ENCODE measurements at places on chromosomes 11 and 22.
A peak's percentile ranks its signal among the peaks of the same experiment; 100 is the strongest.

GRCh38 chr11:9267680-9268079 is 2.5 kb upstream of the DENND5A start:
- DNase-seq = no peak

DNA sequence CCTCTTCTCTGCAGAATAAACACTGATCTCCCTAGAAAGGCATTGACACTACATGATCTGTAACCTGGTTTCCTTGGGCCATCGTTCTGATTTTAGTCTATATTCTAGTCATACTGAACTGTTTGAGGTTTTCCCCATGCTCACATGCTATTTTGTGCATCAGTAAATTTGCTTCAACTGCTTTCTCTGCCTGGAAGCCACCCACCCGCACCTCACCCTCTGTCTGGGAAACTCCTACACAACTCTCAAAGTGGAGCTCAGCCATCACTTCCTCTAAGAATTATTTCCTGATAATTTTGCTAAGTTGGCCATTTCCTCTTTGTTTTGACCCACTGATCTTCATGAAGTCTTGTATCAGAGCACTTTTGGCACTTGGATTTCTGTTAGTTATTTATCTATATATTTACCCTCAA is 36.1 kb downstream of the MMP20 start:
- no peak for DNase-seq

DNA sequence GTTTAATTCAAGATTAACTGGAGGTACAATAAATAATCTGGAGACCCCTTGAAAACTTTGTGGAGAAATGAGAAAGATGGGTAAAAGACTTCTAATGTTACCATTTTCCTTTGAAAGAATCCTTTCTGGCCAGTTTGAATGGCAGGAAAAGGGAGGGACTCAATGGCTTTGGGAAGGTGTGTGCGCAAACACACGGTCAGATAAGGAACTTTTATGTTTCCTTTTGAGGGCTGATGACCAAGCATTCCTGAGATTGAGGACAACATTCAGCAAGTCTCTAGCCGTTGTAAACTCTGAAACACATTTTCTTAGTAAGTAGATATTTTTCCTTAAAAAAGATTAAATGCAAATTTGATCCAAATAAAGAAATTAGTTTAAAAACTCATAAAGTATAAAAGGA is 909.7 kb upstream of the TENM4 start:
- no peak for DNase-seq

GRCh38 chr11:119406005-119406404 is 17.0 kb downstream of the THY1 start:
- DNase-seq = no peak

- no peak for DNase-seq
Observed at GRCh38 chr11:75903276-75903675, 88.3 kb downstream of the UVRAG start.

DNA sequence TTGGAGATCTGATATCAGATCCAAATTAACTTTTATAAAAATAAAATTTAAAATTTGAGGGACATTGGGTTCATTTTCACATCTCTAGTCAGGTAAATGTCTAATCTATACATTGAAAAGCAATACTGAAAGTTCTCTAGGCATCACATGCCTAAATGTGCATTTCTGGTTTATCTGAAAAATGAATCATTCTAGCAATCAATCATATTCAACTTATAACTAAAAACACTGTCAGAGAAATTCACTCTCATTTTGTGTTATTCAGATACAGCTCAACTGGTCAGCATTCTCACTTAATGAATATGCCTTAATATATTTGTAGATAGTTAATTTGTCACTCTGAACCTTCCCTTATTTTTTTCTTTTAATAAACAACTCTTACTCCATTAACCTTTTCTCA is 243.2 kb downstream of the CASP12 start:
- no peak for DNase-seq

DNA sequence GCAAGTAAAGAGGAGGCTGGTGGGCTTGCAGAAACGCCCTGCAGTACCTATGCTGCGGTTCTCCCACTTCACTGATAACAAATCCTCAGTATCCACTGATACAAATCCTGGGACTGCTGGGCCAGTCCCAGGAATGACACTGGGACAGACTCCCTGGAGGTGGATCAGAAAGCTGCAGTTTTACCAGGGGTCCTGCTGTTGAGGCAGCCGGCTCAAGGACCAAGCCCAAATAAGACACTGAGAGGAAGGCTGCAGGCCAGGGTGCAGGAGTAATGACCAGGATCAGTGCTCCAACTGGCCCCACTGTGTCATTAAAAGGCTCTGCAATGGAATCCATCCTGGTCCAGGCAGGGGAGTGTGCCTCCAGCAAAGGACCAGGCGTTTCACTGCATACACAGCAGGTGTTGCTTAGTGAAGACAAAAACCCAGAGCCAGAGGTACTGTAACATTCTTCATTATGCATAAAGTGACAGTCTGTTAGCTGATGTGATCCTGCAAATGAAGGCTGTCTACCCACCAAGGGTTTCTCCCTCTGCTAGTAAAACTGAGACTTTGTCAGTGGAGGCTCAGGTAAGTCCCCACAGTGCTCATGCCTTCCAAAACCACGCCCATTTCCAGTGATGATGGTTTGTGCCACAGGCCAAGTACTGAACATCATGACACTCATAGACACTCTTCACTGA is 1.4 kb upstream of the C22orf39 start:
- no peak for DNase-seq

DNA sequence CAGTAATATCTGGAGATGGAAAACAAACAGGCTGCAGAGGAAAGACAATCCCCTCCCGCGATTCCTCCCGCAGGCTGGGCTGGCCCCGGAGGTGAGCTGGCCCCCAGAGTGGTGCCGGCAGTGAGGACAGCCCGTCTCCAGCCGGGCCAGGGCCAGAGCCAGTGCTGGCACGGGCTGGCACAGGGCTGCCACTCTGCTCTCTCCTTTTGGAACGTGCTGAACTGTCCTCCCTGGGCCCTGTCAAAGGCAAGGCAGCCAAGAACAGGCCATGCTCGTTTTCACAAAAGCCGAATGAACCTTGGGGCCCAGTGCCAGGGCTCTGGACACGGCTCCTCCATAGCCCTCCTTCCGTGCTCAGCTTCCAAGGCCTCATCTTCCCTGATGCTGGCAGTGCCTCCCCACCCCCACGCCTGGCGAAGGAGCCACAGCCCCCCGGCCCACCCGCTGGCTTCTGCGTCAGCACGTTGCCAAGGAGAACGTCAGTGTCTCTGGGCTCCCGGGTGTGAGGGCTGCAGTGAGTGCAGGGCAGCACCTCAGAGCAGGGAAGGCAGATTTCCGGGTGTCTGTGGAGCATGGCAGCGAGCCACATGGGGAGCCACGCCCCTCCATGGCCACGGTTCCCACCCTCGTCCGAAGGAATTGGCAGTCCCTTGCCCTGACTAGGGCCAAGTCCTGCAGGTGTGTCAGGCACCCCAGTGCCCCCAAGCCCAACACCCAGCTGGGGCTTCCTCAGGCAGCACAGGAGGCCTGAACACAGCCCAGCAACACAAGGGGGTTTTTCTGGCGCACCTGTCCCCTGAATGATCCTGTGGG is 28.6 kb downstream of the GNAZ start:
- no peak for DNase-seq

DNA sequence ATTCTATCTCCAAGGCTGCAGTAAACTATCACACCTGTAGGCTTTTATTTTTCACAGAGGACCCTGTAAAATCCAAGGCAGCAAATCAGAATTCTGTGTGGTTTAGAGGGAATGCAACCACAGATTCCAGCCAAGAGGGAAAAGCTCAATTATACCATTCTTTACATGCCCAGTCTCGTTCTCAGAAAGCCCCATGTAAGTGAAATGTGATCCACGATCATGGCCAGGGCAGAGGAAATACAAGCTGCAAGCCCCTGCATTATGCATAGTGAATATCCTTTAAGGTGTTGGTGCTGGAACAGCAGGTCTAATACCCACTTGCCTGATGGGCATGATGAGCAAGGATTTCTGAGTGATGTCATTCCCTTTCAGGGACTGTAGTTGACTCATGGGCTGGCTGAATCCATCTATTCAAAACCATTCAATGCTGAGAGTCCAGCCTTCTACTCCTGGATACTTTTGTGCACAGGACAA is 198.7 kb upstream of the MTMR2 start:
- peak; percentile 71 for DNase-seq

DNA sequence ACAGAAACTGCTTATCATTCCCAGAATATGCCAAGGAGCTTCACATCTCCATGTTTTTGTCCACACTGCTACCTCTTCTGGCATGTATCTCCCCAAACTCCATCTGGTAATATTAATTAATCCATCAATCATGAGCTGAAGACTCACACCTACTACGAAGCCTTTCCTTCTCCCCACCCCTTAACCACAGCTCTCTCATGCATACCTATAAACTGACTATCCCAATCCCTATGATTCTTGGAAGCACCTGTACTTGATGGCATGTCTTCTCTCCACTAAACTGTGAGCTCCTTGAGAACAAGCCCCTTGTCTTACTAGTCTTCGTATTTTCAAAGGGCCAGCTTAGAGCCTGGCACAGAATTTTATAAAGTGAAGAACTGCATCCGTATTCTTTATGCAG is 47.3 kb downstream of the RELT start:
- DNase-seq = no peak

- no peak for DNase-seq
Observed at GRCh38 chr11:26244207-26244606, 87.7 kb upstream of the ANO3 start.

DNA sequence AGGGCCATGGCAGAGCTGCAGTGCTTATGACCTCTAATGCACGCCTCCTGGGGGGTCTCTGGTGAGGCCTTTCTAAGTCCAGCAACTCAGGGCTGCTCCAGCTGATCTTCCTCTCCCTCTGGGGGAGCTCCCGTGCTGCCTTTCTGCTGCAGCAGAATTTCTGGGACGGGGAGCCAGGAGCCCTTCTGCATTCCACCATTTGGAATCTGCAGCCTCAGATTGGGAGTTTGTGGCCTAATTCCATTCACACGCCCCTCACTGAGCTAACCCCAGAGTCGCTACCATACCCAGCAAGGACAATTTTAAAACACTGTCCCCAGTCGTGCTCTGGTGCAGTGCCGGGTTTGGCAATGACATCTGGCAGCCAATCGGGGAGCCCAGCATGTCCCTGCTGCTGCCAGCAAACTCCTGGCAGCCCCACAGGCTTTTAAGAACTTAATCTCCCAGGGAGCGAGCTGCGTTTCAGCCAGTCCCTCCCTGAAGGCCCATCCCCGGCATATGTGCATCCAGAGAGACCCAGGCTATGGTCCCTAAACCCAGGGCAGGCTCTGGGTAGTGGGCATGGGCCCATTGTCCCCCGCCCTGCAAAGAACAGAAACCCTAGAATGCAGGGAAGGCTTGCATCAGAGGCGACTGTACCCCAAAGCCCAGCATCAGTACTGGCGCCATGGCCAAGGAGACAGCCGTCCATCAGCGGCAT is 4.7 kb downstream of the SHANK2 start:
- no peak for DNase-seq

DNA sequence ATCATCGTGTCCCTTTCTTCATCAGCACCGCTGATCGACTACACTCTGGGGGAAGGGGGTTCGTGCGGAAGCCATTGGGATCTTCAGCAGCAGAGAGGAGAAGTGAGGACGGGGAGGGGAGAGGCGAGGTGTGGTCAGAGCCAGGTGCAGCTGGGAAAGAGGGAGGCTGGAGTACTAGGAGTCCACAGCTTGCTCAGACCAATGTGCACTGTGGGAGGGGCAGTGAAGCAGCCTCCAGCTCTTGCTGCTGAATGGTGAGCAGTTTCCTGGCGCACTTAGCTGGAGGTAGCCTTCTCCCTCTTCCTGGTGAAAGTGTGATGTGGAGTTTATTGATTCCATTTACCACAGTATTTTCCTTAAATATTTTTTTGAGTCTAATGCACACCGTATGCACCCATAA is 99.0 kb upstream of the NECTIN1 start:
- DNase-seq = no peak

DNA sequence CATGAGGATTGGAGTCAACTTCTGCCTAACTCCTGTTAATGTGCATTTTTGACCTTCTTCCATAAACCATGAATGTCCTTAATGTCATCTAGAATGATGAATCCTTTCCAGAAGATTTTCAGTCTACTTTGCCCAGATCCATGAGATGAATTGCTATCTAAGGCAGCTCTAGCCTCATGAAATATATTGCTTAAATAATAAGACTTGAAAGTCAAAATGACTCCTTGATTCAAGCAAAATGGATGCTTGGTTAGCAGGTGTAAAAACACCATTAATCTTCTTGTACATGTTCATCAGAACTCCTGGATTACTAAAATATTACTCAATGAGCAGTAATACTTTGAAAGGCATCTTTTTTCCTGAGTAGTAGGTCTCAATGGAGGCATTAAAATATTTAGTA is 238.5 kb upstream of the ZC3H12C start:
- DNase-seq = no peak

All from trophoblast cell (in vitro differentiated cells and primary cell).